ENCODE measurements at places on chromosomes 7 and 10.

DNA sequence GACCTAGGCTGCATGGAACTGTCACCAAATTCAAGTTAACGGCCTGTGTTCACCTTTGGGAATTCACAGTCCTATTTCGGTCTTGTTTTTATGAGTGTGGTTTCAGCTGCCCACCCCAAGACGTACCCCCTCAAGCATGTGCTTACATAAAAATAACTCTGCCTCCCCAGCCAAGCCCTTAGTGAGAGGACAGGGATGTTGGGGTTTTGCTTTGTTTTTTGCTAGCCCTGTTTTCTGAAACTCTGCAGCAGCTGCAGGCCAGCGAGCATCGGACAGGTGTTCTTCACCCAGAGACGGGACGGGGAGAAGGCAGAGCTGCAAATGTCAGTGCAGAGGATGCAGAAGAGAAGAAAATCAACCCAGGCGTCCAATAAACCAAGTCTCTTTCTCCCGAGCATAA, 13.5 kb downstream of the CHST15 start:
- no peak for DNase-seq

- no peak for DNase-seq
Observed at GRCh38 chr7:33814936-33815335, 90.4 kb upstream of the BMPER start.

DNA sequence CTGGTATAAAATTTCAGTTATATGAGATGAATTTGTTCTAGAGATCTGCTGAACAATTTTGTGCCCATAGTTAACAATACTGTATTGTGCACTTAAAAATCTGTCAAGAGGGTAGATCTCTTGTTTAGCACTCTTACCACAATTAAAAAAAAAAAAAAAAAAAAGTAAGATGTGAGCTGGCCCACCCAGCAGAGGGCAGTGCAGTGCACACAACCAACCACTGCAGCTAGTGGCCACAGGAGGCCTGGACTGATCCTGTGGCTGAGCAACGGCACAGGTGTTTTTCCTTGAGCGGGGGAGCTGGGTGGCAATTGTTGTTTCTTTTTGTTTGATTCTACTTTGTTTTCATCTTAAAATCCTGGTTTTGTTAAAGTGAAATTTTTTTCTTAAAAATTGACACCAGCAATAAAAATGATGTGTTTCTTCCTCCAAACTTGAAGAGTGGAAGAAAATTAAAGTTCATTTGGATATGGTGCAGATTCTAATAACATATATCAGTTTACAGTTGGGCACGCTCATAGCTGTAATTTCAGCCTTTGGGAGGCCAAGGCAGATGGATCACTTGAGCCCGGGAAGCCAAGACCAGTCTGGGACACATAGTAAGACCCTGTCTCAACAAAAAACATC, 171.1 kb upstream of the TBX20 start:
- DNase-seq, result no peak

- DNase-seq, result no peak
Observed at GRCh38 chr10:72241691-72242252, 25.7 kb upstream of the ASCC1 start.

DNA sequence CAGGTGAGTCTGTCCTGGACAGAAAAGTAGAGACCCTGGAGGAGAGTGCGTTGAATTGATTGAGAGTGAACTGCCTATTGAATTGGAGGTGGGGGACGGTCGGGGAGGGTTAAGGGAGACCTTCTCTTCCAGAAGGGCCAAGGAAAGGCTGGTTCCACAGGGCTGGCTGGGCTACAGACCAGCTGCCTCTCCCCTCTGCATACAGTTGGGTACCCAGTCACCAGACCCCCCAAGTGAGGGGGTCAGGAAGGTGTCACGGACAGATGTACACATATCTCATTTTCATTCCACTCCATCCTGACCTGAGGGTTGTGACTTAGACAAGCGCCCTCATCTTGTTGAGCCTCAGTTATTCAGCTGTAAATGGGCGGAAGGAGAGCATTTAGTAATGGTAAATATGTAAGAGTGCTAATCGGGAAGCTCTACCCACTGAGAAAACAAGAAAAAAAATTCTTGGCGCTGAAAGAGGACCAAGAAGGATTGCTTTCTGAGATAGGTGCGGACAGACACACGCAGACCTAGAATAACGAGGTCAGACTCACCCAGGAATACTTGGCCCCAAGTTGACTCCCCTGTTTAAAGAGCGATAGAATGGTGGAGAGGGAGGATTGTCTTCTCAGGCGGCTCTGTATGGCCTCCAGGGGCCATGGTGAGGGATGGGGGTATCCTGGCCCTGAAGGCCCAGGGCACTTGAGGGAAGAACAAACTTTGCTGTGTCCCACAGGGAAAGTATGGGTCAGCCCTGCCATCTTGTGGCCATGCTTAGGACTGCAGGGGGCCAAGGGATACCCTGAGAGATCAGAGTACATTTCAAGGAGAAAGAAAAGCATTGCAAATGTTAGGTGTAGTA, 7.2 kb upstream of the MBL2 start:
- no peak for DNase-seq

DNA sequence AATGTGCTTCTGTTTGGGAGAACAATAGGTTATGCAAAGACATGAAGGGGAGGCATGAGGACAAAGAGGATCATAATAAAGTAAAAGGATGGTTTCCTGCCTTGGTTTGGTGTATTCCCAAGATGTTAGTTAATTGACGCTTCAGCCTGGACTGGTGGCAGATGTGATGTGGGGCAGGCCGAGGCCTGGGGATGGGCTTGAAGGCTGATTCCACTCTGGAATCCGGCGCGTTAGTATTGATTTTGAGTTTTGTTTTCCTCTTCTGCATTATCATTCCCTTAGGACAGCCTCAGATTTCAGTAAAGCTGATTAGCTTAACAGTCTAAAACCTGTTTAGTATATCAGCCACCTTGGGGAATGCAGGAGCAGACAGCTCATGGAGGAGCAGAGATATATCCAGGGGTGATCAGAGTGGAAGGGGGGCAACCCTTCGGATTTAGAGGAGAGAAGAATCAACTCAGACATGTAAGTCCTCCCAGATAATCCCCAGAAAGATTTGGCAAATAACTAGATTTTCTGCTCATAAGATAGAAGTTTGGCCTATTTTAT, 159.8 kb upstream of the MTPN start:
- DNase-seq, result no peak

DNA sequence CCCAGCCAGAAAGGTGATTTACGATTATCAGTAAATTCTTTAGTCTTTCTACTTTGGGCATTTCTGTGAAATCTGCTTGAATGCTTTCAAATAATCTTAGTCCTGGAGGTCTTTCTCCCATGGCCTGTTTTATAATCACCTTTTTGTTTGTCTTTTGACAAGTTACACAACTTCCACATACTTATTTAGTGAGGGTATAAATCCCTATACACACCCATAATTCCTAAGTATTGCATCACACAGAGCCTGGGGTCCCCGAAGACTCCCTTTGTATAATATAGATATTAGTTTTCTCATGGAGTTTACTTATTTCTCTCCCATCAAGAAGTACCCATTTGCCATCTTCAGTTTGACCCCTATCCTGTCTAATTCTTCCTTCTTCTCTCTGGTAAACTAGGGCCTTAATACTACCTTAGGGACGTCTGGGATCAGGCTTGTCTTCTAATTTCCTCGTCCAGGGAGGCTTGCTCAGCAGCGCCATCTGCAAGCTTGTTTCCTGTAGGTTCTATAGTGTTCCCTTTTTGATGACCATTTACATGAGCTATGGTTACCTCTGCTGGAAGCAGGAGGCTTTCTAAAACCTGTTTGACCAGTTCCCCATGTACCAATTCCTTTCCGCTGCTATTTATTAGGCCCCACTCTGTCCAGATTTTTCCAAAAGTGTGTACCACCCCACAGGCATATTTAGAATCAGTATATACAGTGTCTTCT, 8.1 kb downstream of the DNAH11 start:
- no peak for DNase-seq

GRCh38 chr7:22867003-22867402, 44.4 kb upstream of the TOMM7 start:
- no peak for DNase-seq
